ENCODE measurements at places on chromosomes 7 and 10.
A peak's percentile ranks its signal among the peaks of the same experiment; 100 is the strongest.

GRCh38 chr10:17092986-17093803 lies 36.4 kb downstream of the CUBN start:
- DNase-seq: no peak
- no peaks in the 10 kb centered on the region for H3K4me1 ChIP-seq
- no peaks in the 10 kb centered on the region for H3K27me3 ChIP-seq
- H3K36me3 ChIP-seq: no peaks in the 10 kb centered on the region
- no peak overlapping the region for H3K4me3 ChIP-seq

- H3K4me1 ChIP-seq: peaks cover 4% of the 10 kb centered on the region
- H3K27ac ChIP-seq: peak overlapping the region; percentile 93
- no peak for DNase-seq
- H3K4me3 ChIP-seq: peak overlapping the region; percentile 76
- H3K36me3 ChIP-seq: peaks cover 35% of the 10 kb centered on the region
- H3K27me3 ChIP-seq: no peaks in the 10 kb centered on the region
These were observed 1.1 kb downstream of the ZNF511 start for GRCh38 chr10:133309720-133310398.

GRCh38 chr10:122468307-122468925 lies 7.1 kb downstream of the HTRA1 start:
- DNase-seq: no peak
- no peaks in the 10 kb centered on the region for H3K36me3 ChIP-seq
- no peaks in the 10 kb centered on the region for H3K27me3 ChIP-seq
- no peaks in the 10 kb centered on the region for H3K4me1 ChIP-seq
- H3K27ac ChIP-seq: no peak overlapping the region

DNA sequence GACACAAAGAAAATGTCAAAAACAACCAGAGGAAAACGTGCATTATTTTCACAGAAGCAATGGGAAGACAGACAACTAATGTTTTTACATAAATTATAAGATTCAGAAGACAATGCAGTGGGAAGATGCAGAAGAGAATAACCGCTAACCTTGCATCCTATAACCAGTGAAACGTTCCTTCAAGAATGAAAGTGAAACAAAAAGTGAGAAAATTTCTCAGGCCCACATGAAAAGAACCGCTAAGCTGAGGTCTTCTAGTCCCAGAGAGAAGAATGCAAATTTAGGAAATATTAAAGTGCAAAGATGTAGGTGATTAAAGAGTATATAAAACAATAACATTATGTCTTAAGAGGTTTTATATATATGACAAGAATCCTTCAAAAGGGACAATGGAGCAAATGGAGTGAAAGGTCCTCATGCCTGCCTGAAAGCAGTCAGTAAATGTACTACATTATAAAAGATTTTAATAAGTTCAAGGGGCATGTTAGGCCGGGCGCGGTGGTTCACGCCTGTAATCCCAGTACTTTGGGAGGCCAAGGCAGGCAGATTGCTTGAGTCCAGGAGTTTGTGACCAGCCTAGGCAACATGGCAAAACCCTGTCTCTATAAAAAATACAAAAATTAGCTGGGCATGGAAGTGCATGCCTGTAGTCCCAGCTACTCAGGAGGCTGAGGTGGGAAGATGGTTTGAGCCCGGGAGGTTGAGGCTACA lies 43.1 kb upstream of the DDC start:
- no peak for DNase-seq
- H3K27ac ChIP-seq: no peak overlapping the region
- no peaks in the 10 kb centered on the region for H3K36me3 ChIP-seq

GRCh38 chr7:93298671-93299070 lies 66.5 kb downstream of the VPS50 start:
- H3K4me3 ChIP-seq: no peak overlapping the region
- no peaks in the 10 kb centered on the region for H3K27me3 ChIP-seq
- no peak for DNase-seq

DNA sequence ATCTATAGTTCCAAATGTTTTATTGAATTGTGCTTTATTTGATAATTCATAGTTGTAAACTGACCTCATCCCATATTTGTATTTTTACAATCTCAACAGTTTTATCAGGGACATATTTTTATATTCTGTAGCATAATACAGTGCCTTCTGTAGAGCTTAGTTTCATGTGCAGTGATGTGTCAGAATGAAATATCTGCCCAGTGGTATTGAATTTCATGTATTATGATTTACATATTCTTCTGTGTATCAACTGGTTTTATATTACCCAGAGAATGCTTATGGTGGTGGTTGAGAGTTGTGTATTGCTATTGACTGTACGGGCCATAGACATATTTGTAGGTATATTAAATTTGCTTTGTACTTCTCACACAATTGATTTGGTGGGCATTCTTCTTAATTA lies 89.9 kb downstream of the KAT6B start:
- no peak overlapping the region for H3K4me3 ChIP-seq
- H3K27ac ChIP-seq: no peak overlapping the region
- no peaks in the 10 kb centered on the region for H3K27me3 ChIP-seq
- H3K4me1 ChIP-seq: peaks cover 4% of the 10 kb centered on the region
- no peak for DNase-seq
- no peaks in the 10 kb centered on the region for H3K36me3 ChIP-seq

- H3K27ac ChIP-seq: no peak overlapping the region
- H3K4me3 ChIP-seq: no peak overlapping the region
- no peaks in the 10 kb centered on the region for H3K4me1 ChIP-seq
- no peaks in the 10 kb centered on the region for H3K36me3 ChIP-seq
- H3K27me3 ChIP-seq: no peaks in the 10 kb centered on the region
These were observed 7.9 kb upstream of the GSDME start for GRCh38 chr7:24764972-24765744.

- peak; percentile 39 for DNase-seq
- no peak overlapping the region for H3K27ac ChIP-seq
- peaks cover 21% of the 10 kb centered on the region for H3K4me1 ChIP-seq
- no peaks in the 10 kb centered on the region for H3K27me3 ChIP-seq
- no peak overlapping the region for H3K4me3 ChIP-seq
These were observed 1.5 kb downstream of the STX1A start for GRCh38 chr7:73717991-73718405.

DNA sequence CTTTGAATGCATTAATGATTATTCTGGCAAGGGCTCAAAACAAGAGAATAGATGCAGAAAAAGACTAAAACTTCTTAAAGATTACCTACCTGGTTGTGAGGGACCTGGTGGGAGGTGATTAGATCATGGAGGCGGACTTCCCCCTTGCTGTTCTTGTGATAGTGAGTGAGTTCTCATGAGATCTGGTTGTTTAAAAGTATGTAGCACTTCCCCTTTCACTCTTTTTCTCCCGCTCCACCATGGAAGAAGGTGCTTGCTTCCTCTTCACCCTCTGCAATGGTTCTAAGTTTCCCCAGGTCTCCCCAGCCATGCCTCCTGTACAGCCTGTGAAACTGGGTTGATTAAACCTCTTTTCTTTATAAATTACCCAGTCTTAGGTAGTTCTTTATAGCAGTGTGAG lies 226.6 kb downstream of the ARHGAP12 start:
- H3K4me3 ChIP-seq: no peak overlapping the region
- H3K36me3 ChIP-seq: no peaks in the 10 kb centered on the region
- H3K4me1 ChIP-seq: no peaks in the 10 kb centered on the region
- no peak for DNase-seq
- no peak overlapping the region for H3K27ac ChIP-seq

All from Peyer's patch (tissue), 4 donors.